Vein endothelial cell (primary cell): ENCODE measurements at places on chromosomes 4 and X. TPM values are rescaled to one million over a fixed set of nuclear protein-coding genes. Genes with fewer than 3 reads are reported as not detected.

The SPIN2A gene
- 0.29 and 0.33 TPM in 2 replicates for total RNA-seq

The PTPN13 gene
- 0.33 and 1.6 TPM in 2 replicates for total RNA-seq

The ADAMTS3 gene
- total RNA-seq, result 1.6 and 1.7 TPM in 2 replicates

The EDA2R gene
- 4.2 and 7.5 TPM in 2 replicates for total RNA-seq

The HPGD gene
- not detected in 2 replicates for total RNA-seq
